ENCODE measurements at places on chromosomes 4 and X. TPM values are rescaled to one million over a fixed set of nuclear protein-coding genes. Genes with fewer than 3 reads are reported as not detected.

DNA sequence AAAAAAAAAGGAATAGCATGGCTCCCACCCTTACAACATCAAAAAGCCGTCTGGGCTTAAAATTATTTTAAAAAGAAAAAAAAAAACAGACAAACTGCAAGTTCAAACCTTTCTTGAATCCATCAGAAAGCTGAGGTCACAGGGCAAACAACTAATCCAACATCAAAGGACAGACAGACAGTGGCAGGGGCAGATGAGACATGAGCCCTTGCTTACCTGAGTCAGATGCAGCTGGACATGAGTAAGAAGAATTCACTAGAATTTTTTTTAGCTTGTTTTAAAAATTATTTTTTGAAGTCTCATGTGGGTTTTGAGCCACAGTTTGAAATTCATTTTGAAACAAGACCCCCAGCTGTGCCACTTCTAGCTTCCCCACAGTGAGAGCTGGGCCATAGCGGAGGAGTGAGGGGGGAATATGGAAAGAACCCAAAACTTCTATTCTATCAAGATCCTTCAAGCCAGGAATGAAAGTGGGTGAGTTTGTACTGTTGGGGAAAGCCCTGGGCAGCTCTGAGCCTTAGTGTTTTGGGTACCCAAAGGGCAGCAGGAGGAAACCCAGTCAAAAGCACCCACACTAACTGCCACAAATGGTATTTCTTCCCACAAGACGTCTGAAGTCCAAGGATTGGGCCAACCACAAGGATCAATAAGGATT lies 111.4 kb downstream of the ATXN3L start:
- no peak for DNase-seq

GRCh38 chr4:38366456-38366855 lies 297.5 kb upstream of the KLF3 start:
- DNase-seq: no peak

DNA sequence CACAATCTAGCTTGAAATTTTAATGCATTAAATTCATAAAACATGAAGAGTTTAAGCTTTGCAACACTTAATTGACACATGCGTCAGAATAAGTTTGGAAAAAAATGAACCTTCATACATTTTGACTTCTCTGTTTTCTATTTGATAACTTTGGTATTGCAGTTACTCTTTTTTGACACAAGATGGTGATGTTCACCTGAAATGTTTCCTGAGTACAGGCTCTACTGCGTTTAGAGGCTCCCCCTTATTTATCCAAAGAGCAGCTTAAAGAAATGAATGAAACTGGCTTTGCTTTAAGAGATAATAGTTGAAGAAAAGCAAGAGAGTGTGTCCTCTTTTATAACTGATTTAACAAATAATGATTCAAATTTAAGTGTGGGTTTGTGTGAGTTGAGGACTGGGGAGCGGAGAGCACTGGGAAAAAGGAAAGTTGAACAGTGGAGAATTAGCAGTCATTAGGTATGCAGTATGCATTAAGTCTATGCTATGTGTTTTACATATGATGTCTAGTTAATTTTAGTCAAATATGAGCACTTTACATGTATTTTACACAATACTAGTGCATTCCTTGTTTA lies 180.6 kb upstream of the NUDT6 start:
- no peak for DNase-seq

- DNase-seq: no peak
Measured at GRCh38 chrX:57232658-57233360, 53.7 kb upstream of the FAAH2 start.

- DNase-seq: no peak
Measured at GRCh38 chr4:4457803-4458553, 71.1 kb downstream of the NSG1 start.

GRCh38 chrX:29841750-29842149 lies 373.6 kb upstream of the MAGEB2 start:
- no peak for DNase-seq

DNA sequence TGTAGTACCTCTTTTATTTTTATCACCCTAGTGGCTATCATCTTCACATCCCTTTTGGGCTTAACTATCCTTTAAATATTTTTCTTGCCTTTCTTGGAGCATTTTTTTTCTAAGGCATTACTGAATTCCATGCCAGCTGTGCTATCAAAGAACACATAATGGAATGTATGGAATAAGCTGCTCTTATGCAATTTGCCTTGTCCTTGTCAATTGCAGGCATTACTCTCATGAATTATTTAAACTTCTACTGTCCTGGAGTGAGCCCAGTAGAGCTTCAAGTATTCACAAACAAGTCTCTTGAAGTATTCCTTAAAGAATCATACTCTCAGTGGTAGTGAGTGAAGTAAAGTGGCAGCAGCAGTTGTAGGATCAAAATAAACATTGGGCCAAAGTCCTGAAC lies 144.6 kb upstream of the IGFBP7 start:
- no peak for DNase-seq

DNA sequence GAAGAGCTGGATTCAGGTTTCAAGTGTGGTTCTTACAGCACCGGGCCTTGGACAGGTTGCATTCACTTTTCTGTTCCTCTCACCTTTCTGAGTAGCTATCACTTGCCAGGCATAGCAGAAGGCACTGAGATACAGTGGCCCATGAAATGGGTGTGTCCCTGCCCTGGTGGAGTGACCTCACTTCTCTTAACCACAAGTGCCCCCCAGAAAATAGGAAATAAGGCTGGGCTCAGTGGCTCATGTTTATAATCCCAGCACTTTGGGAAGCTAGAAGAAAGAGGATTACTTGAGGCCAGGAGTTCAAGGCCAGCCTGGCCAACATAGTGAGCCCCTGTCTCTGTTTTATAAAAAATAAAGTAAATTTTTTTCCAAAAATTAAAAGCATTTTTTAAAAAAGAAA lies 101.7 kb upstream of the KIT start:
- no peak for DNase-seq

GRCh38 chr4:35836596-35836995 lies 407.7 kb downstream of the ARAP2 start:
- DNase-seq: no peak

DNA sequence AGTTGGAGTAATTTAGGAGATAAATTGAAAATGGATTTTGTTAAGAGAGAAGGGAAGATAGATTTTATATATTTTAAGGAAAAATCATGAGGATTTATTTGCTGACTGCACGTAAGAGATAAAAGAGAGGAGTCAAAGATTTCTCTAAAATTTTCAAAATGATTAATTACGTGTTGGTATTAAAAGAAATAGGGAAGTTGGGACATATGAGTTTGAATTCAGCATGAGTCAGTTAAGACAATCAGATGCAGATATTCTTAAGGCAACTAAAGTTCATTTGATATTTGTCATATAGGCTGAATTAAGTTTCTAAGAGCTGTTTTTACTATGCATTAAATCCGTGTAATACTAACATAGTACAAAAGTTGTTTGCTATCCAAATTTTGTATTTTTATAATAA lies 46.9 kb downstream of the TET2 start:
- DNase-seq: no peak

- no peak for DNase-seq
Measured at GRCh38 chr4:85940151-85940550, 419.7 kb downstream of the MAPK10 start.

Gene TLR7
- total RNA-seq: 2.0 TPM

Gene HPGD
- 12.9 TPM for total RNA-seq

Gene SLC16A2
- 13.9 TPM for total RNA-seq
